ENCODE measurements at places on chromosomes 11 and 22.
A peak's percentile ranks its signal among the peaks of the same experiment; 100 is the strongest.

GRCh38 chr11:8532475-8532874 is 61.6 kb downstream of the STK33 start:
- no peak for DNase-seq

DNA sequence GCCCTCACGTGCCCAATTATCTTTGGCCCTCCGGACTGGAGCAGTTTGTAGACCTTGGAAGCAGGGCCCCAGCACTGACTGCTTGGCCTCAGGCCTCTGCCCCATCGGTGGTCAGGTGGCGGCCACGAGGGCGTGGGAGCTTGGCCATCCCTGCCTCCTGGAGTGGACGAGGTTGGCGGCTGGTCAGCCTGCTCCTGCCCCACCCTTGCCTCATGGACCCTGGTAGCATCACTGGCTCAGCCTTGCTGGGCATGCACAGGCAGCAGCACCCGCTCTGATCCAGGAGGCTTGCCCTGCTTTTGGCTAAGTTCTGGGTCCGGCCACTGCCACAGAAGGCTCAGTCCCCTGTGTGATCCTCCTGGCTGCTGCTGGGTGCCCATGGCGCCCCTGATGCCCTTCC is 4.1 kb downstream of the KRTAP5-3 start:
- DNase-seq = no peak

- DNase-seq = no peak
Observed at GRCh38 chr22:28779833-28780232, 7.3 kb downstream of the CCDC117 start.

DNA sequence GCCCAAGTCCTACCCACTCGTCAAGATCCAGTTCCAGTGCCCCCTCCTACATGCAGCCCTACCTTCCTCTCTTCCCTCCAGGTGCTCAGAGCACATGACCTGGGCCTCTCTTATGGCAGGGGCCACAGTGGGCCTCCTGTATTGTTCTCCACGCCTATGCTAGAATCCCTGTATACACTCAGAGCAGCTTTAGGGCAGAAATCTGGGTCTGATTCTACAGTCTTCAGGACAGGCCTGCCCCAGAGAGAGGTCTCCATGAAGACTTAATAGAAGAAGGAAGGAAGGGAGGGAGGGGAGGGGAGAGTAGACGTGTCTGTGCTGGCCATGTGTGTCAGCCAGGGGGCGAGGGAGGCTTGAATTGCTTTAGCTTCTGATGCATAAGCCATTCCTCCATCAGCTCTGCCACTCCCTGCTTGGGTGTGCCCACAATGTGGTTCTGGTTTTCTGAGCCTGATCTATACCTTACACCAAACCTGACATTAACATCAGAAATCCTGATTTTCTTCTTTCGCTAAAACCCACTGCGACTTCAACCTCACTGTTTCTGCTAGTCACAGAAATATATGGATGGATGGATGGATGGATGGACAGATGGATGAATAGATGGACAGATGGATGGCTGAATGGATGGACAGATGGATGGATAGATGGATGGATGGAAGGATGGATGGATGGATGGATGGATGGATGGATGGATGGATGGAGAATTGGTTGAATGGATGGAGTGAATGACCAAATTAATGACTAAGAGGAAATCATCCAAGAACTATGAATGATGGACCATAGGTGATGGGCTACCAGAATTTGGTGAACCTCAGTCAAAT is 56.6 kb upstream of the PRDM11 start:
- DNase-seq = no peak

DNA sequence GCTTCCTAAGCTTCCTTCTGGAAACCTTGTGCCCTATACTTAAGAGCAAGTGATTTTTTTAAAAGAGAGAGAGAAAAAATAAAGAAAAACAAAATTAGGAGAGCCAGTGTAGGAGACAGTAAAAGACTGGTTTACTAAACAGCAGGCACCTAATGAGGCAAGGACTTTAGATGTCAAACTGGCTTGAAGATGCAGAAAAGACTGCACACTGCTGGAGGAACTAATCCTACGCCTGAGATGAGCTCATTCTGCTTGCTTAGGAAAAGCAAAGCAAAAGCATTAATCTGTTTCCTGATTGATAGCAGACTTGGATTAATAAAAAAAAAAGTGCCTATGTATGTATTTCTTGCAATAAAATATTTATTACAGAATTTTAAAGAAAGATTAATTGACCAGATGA is 113.6 kb upstream of the SEZ6L start:
- no peak for DNase-seq

DNA sequence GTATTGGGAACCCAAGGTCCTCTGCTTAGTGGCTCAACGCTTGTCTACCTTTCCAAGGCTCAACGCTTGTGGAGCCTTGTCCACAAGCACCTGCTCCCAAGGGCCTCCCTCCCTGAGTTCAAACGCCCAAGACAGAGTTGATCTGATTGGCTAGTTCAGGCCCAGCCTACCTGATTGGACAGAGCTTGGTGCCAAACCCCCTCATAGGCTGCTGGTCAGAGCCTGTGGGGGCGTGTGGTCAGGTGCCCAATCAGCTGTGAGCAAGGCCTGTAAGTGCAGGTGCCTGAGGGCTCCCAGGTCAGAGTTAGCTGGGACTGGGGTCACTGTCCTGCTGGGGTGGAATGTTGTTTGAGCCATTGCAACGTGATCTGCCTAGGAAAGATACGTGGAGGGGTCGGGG is 16.9 kb upstream of the TMPRSS6 start:
- DNase-seq = no peak

DNA sequence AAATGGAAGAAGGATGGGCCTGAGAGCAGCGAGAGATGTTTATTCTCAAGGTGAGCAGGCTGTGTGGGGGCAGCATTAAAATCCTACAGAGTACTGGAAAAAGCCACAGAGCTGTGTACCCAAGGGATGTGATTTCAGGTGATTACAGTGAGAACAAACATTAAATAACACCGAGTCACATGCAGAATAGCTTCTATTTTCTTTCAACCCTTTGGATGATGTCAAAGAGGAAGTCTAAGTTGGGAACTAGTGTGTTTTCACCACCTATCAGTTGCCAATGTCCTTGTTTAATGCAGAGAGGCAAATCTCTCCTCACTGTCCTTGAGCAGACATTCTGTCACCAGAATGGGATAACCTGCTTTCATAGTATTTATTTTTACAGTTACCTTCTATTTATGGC is 379.6 kb upstream of the NARS2 start:
- DNase-seq = no peak

- no peak for DNase-seq
Observed at GRCh38 chr11:6674219-6674597, 8.9 kb downstream of the MRPL17 start.

DNA sequence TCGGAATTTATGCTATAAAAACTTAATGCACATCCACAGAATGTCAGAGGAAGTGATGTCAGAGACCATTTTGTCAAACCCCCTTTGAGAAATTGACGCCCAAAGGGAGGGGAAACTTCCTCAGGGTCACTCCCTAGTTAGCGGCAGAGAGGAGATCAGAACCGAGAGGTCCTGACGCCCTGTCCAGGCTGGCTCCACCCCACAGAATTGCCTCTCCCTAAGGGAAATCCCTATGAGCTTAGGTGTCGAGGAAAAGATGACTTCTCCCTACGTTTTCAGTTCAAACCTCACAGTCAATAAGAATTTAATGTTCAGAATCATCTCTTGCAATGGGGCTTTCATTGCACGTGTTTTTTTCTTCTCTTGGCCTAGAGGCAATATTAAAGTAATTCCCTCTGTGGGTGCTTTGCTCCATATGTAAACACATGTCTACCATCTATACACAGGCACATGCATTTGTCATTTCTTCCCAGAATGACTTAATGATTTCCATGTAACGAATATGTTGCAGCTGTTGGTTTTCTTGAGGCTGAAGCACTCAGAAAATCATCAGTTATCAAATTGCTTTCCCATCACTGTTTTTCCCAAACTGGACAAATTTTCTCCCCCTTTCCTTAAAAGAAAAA is 148.7 kb upstream of the TIMP3 start:
- DNase-seq = no peak

DNA sequence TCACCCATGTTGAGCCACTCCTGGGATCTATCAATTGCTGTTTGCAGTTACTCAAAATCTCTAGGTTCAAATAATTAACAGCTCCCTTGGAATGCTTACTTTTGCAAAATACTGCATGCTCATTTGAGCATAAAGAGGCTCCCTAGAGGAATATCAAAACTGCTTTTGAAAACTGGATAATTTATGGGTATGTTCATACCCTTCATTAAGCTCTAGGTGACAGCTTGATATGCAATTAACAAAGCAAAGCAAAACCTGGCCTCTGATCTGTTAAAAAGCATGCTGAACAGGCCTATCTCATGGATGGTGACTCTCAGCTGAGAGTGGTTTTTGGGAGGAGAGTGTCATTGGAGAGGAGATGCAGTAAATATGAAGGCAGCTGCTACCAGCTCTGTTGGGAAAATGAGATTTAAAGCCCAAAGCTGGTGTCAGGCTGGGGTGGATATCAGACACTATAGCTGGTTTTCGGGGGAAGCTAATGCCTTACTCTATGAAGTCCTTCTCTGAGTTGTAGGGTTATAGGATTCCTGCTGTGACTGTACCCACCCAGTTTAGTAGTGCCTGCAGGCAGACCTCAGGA is 110.9 kb downstream of the RASSF10 start:
- DNase-seq = no peak

GRCh38 chr11:100682247-100682969 is 4.7 kb upstream of the ARHGAP42 start:
- DNase-seq = no peak

DNA sequence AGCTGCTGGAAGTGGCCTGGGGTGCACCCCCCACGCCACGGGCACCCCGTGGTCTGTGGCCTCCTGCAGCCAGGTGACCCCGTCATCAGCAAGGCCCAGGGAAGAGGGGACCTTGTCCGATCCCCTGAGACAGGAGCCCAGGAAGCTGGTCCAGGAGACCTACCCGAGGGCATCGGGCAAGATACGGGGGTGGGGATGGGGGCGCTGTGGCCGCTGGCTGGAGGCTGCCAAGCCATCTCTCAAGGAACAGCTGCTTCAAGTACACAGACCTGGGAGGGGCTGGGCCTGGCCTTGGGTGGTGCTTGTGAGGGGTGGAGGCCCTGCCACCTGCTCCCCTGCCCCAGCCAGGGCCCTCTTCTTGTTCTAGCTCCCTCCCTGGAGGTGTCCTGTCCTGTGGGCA is 1272.1 kb downstream of the BRD1 start:
- DNase-seq = no peak

DNA sequence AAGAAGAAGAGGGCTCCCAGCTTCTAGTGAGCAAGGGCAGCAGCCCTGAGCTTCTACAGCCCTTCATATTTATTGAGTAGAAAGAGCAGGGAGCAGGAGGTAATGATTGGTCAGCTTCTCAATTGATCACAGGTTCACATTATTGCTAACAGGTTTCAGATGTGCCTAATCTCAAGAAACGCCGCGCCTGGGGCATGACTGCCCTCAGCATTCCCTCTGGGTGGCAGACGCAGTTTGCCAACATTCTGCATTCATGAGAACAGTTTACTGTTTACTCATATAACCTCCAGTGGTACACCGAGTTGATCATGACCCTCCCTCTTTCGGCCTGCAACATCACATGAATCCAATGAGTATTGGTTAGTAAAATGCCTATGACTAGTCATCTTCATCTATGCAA is 4.7 kb upstream of the ZNF74 start:
- no peak for DNase-seq

- no peak for DNase-seq
Observed at GRCh38 chr22:35638410-35638809, 9.8 kb upstream of the APOL6 start.

- peak; percentile 61 for DNase-seq
Observed at GRCh38 chr11:18720808-18721560, 5.0 kb downstream of the IGSF22 start.

GRCh38 chr11:44873537-44873936 is 77.1 kb downstream of the TP53I11 start:
- DNase-seq = no peak

DNA sequence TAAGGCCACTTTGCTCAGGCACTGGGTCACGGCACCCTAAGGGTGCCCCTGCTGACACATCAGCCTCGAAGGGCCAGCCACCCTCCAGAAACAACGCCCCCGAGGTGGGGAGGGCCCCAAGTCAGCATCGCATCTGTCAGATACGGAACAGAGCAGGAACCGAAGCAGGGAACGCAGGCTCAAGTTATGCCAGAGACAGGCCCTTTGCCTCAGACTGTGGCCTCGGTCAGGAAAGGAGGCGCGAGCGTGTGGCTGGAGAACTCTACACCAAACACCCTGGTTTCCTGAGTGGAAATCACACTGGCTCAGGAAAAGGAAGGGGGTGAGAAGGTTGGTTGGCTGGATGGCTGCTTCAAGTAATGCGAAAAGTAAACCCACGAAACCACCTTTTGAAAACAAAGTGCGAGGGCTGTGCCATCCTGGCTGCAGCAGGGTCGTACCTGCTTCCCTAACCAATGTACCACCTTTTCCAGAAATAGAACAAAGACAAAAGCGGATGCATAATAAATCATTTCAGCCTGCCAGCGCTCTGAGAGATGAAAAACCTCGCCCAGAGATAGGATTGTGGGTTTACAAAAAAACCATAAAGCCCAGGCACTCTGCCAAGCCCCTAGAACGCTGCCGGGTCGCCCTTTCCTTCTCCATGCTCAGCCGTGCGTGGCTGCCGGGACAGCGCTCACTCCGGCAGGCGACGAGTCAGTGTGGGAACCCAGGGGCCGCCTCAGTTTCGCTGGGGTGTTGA is 38.6 kb downstream of the TRMU start:
- no peak for DNase-seq

- DNase-seq = no peak
Observed at GRCh38 chr11:109865548-109866186, 227.5 kb upstream of the ZC3H12C start.

- DNase-seq = no peak
Observed at GRCh38 chr11:45906965-45907611, at the start of gene FREY1. TSS of gene FREY1 (minus strand) at chr11:45907271. CDS start at chr11:45907245, 26 bp downstream.

GRCh38 chr11:19660076-19660475 is 52.6 kb upstream of the NAV2 start:
- no peak for DNase-seq

DNA sequence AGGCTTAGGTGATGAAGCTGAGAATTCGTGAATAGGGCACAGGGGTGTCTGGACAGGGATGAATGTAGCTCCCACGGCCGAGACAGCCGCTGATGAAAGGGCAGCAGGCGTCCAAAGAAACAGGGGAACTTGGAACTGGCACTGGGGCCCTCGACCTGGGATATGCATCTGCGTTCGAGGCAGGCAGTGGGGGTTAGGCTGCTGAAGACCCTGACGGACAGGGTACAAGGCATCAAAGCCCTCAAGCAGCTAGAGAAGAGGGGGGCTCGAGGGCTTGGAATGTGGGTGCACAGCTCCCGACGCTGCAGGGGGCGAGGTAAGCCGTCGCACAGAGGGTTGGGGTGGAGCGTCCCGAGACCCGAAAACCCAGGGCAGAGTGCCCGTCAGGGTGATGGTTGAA is 6.9 kb upstream of the SYT8 start:
- DNase-seq = no peak

- DNase-seq = no peak
Observed at GRCh38 chr11:134272381-134273316, 3.5 kb upstream of the GLB1L3 start.

DNA sequence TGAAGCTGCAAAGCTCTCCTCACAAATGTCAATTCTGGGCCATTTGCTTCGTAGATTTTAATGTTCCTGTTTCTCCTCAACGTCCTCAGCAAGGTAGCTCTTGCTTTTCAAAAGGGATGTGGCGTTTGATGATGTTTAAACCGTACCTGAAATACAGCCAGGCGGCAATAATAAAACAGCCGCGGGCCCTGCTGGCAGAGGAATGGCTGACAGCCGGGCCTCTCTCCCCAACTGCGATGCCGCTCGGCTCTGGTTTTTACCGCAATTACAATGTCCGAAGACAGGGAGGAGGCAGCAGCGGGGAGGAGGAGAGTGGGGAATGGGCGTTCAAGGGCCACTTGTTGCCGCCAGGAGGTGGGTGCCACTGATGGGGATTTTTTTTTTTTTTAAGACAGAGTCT is 27.5 kb downstream of the MACROD1 start:
- DNase-seq = no peak
